ENCODE measurements at places on chromosomes 2 and 18.

DNA sequence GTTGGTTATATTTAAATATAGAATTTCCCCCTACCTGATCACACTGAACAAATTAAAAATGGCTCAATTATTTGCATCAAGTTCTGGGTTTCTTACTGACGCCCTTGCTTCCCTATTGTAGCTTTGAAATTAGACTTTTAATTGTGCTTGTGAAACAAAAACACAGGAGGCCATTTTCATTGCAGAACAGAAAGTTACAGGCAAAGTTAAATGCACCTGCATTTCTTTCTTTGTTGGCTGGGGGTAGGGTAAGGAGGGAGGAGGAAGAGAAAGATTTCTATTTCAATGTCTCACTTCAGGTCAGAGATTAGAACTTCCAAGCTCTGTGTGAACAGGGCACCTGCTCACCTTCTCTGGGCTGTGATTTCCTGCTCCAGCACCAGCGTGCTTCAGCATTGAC, 199.6 kb downstream of the BCL11A start:
- DNase-seq = no peak

GRCh38 chr18:69998523-69998987, 50.9 kb upstream of the CD226 start:
- DNase-seq = no peak

- DNase-seq = no peak
Observed at GRCh38 chr18:28132084-28132483, 44.8 kb downstream of the CDH2 start.

DNA sequence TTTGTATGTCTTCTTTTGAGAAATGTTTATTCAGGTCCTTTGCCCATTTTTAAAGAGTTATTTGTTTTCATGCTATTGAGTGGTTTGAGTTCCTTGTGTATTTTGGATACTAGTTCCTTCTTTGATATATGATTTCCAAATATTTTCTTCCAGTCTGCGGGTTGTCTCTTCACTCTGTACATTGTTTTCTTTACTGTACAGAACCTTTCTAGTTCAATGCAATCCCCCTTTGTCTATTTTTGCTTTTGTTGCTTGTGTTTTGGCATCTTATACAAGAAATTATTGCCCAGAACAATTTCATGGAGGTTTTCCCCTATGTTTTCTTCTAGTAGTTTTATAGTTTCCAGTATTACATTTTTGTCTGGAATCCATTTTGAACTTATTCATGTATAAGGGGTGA, 62.5 kb upstream of the ACVR1C start:
- no peak for DNase-seq

DNA sequence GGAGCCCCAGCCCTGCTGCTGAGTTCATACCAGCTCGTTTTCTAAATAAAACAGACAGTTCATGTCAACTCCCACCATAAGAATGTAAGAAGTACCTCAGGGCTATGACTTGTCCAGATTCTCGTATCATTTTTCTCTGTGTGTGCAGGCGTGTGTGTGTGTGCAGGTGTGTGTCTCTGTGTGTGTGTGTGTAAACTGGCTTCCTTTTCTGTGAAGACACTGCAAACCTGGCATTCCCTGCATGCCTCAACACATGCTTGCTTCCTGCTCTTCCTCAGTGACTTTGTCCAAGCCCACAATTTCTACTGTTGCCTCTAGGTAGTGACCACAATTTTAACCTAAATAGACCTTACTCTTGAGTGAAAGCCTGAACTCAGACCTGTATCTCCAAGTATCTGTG, 879.0 kb downstream of the SLC4A3 start:
- no peak for DNase-seq

Measured in SK-MEL-5 (cell line).